Stimulated activated CD4-positive, alpha-beta T cell treated with anti-CD3 and anti-CD28 coated beads, Interleukin-15, amount 100 ng/mL, for 1 hour (primary cell): ENCODE measurements at places on chromosomes 1 and 21.

DNA sequence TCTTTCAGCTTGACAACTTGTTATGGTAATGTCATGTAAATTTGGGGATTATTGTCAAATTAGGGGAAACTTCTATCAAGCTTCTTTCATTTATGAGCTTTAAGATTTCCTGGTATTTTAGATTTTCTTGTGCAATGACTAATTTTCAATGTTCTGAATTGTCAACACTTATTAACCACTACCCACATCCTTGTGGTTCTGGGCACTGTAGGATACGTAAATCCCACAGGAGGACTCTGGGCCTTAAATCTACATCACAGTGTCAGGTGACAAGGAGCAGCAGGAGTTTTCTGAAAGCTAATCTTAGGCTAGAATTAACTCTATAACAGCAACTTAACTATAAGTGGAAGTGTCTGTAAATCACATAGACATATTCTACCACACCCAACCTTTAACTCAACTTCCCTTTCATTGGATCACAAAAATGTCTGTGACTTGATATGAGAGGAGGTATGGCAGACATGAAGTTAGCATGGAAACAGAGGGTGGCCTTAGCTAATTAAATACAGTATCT lies 397.7 kb downstream of the HLX start:
- no peak for DNase-seq

DNA sequence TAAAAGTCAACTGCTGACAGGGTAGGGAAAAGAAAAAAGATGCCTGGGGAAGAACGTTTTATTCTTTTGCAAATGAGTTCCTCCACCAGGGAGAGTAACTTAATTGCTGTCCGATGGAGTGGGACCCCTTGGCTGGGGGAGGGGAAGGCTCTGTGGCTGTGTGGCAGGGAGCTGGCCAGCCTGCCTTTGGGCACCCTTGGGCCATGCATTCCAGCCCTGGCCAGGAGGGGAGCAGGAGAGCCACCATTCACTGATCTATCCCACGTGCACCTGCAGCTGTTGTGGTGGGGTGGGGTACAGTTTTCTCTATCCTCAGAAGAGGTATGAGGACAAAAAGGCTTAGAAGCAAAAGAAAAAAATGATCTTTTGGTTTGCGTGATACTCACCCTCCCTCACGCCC lies 116.9 kb downstream of the KCNK1 start:
- no peak for DNase-seq

DNA sequence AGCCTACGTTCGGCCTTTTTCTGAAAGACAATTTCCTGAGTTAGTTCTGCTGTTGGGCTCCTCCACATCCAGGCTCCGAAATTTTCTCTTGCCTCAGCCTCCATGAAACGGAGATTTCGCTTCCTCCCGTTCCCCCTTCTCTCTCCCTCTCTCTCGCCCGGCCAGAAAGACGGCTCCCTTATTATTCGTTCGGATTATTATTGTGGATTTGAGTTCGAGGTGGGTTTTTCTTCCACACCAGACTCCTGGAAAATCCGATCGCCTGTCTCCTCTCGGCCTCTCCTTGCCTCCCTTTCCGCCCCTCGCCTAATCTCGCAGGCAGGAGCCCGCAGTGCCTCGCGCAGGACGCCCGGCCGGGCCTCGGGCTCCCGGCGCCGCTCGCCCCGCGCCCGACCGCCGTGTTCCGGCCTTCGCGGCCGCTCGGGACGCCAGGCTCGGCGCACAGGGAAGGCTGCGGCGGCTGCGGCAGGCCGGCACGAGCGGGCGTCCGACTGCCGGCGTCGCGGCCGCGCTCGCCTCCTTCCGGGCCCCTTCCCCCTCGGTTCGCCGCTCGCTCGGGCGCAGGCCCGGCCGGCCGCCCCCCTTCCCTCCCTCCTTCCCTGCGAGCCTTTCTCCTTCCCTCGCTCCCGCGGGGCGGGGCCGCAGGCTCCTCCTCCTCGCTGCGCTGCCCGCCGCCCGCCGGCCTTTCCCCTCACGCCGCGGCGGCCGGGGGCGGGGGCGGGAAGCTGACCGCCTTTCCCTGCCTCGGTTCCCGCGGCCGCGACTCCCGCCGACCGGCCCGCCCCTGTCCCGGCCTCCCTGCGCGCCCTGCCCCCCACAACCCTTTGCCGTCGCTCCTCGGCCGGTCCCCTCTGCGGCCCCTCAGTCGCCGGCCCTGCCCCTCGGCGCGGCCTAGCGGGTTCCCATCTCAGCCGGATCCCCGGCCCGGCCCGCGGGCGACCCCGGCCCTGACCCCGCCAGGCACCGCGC lies at the start of gene ARHGEF11:
TSS of gene ARHGEF11 (minus strand) at position 493 of the 969 bp plus-strand sequence. CDS start 1,412 bp downstream, outside the sequence.
- peak; percentile 5 for DNase-seq

- DNase-seq: no peak
These were observed 40.1 kb downstream of the BTF3L4 start for GRCh38 chr1:52096216-52096615.

DNA sequence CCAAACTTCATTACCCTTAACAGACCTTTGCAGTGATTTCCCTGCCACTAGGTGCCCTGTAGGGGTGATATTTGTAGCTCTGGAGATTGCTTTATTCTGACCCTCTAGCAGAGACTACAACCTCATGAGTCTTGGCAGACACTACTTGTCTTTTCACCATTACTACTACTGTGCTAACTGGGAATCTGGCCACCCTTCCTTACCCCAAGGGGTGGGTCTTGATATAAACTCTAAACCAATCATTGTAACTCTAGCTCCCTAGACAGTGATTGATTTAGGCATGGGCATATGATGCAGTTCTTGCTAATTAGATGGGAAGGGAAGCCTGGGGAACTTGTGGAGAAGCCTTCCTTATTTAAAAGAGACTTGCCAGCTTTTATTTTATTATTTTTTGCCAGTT lies 3.9 kb downstream of the KPNA6 start:
- no peak for DNase-seq

- no peak for DNase-seq
These were observed 32.2 kb upstream of the FCRL3 start for GRCh38 chr1:157732755-157733154.
